Fibroblast of villous mesenchyme (primary cell): ENCODE measurements at places on chromosomes 5 and 9.

DNA sequence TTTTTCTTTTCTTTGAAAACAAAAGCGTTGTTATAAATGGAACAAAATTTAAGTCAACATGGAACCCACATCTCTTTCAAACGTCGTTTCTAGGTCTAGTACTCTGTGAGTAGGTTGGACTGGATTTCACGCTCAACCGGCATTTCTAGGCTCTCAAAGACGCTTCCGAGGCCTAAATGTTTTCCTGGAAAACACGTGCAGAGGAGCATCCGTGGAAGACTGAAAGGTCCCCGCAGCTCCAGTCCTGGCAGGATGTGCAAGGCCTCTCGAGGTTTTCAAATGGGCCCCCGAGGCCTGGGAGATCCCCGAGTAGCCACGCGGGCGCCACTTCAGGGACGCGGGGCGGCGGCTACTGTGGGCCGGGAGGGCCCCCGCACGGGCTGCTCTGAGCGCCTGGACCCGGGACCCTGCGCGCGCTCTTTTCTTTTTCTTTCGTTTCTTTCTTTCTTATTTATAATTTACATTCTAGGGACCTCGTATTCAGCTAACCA lies 4.2 kb upstream of the IRX2 start:
- DNase-seq = no peak

DNA sequence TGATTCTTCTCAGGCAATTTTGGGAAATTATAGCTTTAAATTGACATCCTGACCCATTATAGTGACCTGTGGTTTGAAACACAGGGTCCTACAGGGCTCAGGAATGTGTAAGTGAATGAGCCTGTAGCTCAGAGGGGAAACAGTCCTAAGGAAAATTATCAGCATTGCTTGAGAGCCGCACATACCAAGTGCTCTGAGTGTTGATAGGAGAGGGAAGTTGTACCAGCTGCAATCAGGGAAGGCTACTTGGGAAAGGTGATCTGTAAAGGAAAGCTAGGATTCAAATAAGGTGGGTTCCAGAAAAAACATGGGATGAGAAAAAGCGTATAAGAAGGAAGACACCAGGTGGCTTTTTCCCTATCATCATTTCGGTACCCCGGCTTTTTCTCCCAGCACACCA lies 4.4 kb upstream of the SLC25A51 start:
- no peak for DNase-seq

DNA sequence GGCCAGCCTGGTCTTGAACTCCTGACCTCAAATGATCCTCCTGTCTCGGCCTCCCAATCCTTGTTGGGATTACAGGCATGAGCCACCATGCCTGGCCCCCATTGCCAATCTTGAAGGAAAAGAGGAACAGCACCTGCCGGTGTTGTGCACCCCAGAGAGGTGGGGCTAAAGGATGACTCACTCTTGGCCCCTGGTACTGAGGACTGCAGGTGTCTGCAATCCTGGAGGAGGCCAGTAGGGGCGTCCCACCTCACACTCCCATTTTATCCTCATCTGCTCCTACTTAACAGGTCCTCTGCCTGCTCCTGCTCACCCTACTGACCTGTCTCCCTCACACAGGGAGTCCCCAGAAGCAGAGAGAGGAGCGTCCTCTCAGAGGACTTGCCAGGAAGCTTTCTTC lies 390.4 kb downstream of the ARHGEF28 start:
- no peak for DNase-seq

GRCh38 chr9:107737987-107738743 lies 248.6 kb upstream of the KLF4 start:
- peak; percentile 94 for DNase-seq

- DNase-seq = no peak
Measured at GRCh38 chr5:121758615-121759014, 93.1 kb upstream of the FTMT start.

DNA sequence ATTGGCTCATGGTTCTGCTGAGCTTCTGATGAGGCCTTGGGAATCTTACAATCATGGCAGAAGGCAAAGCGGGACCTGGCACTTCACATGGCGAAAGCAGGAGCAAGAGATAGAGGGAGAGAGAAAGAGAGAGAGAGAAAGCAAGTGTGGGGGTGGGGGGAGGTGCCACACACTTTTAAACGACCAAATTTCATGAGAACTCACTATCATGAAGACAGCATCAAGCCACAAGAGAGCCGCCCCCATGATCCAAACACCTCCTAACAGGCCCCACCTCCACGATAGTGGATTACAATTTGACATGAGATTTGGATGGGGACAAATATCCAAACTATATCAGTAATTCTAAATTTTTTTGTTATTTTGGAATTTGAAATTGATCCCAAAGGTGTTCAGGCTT lies 553.9 kb downstream of the PRR16 start:
- no peak for DNase-seq

GRCh38 chr5:44454002-44454401 lies 64.8 kb upstream of the FGF10 start:
- DNase-seq = no peak

GRCh38 chr5:57902095-57902494 lies 419.5 kb upstream of the ACTBL2 start:
- DNase-seq = peak; percentile 37

GRCh38 chr5:112412346-112412745 lies 6.7 kb downstream of the EPB41L4A start:
- no peak for DNase-seq

GRCh38 chr5:17400724-17401469 lies 97.1 kb upstream of the TAF11L2 start:
- no peak for DNase-seq

DNA sequence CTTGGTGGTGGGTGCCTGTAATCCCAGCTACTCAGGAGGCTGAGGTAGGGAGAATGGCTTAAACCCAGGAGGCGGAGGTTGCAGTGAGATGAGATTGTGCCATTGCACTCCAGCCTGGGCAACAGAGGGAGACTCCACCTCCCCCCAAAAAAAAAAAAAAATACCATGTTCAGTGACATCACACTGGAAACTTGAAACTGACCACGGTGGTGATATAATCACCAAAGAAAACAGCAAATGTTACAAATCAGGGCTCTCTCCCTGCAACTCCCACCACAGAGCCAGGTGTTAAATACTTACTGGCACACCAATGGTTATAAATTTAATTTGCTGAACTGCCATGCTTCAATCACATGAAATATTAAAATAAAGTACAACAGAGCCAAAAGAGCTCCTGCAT lies 81.4 kb downstream of the ZNF608 start:
- DNase-seq = no peak

GRCh38 chr5:170993476-170993875 lies 131.7 kb downstream of the RANBP17 start:
- DNase-seq = no peak

DNA sequence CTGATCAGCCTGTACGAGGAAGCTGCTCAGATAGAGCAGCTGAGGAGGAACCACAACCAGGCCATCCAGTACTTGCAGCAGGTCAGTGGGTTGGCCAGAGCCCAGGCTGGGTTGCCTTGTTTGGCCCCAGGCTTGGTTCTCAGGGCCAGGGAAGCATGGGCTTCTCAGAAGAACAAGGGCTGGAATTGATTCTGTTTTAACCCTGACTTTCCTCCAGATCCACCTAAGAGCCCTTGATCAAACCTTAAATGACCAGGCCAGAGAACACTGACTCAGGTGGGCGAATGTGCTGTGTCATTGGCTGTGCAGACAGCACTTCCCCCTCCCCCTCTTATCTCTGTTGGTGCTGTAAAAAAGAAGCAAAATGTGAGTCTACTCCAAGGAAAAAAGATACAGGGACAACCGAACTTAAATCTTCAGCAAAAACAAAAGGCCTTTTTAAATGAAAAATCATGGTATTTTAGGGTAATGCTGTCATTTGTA lies 28.1 kb downstream of the TTC23L start:
- DNase-seq = no peak

GRCh38 chr5:126097876-126098275 lies 325.3 kb upstream of the GRAMD2B start:
- DNase-seq = no peak

GRCh38 chr9:78871086-78871451 lies 574.1 kb downstream of the PSAT1 start:
- DNase-seq = no peak

GRCh38 chr5:14161825-14162556 lies 18.8 kb downstream of the TRIO start:
- peak; percentile 48 for DNase-seq

DNA sequence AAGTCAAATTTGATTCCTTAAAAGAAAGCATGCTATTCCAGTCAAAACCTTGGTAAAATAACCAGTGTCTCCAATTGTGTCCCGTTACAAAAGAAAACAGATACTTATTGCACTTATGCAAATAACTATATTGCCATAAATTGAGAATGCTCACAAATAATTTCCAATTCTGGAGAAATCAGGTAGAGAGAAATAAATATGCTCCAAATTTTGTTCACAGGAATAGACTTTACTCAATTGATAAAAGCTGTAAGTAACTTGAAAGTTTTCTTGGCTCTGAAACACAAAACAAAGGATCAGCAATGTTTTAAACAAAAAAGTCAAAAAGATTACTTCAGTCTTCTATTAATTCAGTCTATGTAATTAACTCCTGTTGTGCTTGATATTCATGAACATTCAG lies 7.8 kb upstream of the DTWD2 start:
- DNase-seq = no peak

DNA sequence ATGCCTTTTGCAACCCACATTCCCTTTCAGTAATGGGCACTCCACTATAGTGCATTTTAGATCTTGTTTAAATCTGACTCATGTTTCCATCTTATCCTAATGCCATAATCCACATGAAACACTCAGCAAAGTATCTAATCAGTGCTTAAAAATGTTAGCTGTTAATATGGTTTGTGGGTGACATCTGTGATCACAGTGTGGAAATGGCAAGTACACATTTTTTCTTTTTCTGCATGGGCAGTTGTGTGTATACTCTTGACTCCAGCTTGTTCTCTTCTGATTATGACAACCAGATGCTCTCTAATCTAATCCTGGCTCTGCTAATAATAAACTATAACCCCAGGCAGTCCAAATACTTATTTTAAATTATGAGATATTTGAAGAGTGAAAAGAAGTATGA lies 103.3 kb downstream of the EDIL3 start:
- no peak for DNase-seq

DNA sequence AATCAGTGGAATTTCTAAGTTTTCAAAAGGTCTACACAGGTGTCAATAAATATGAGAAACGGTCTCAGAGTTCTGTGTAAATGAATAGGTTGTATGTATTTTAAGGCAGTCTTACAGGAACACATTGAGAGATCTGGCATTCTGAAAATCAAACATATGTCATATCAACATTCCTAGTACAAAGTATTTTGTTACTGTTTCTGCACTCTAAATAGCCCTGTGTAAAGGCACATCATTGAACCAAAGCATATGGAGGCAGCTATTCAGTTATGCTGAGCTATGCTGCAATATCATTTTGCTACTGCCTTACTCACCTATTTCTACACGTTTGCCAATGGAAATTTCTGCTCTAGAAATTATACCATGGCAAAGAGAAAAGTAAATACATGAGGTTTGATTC lies 379.1 kb downstream of the KIAA0825 start:
- no peak for DNase-seq

GRCh38 chr5:138468966-138469539 lies 3.8 kb downstream of the EGR1 start:
- peak; percentile 87 for DNase-seq

DNA sequence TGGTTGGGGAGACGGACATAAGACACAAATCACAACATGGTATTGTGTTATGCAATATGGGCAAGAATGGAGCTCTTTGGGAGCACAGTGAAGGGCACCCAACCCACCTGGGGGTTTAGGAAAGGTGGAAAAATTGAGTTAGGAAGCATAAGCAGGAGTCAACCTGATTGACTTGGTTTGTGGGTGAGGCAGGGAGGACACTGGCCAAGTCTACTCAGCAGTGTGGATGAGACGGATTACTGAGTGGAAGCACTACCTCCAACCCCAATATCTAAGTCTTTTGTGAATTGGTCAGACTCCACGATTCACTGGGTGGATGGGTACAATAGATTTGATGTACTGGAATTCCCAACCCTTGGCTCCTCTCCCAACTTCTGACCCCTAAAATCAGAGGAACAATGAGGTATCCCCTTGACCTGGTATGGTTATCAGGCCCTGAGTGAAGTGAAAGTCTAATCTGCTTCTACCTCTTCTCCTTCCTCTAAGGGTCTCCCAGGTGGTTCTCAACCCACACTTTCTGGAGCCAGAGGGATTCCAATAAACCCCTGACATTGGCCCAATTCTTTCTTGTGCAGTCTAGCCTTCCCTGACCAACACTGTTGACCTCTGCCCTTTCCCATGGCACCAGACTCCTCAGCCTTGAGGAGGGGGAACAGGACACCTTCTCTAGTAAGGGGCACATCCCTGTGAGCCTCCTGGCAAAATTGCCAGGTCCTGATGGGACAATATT lies 5.2 kb downstream of the EGR1 start:
- no peak for DNase-seq

DNA sequence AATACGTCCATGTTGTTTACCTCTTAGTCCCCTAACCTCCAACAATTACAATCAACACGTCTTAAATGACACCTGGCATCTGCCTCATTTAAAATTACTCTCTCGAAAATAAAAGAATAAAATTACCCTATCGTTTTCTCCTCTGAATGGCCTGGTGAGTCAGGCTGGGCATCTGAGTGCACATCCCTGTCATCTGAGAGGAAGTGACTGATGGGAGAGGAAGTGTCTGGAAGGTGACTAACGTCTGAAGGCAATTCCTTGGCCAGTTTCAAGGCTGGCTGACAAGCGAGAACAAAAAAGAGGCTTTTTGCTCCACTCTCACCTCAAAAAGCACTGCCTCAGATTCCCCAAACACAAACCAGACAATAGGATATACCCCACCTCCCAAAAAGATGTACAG lies 57.7 kb downstream of the MAPKAP1 start:
- DNase-seq = peak; percentile 57

DNA sequence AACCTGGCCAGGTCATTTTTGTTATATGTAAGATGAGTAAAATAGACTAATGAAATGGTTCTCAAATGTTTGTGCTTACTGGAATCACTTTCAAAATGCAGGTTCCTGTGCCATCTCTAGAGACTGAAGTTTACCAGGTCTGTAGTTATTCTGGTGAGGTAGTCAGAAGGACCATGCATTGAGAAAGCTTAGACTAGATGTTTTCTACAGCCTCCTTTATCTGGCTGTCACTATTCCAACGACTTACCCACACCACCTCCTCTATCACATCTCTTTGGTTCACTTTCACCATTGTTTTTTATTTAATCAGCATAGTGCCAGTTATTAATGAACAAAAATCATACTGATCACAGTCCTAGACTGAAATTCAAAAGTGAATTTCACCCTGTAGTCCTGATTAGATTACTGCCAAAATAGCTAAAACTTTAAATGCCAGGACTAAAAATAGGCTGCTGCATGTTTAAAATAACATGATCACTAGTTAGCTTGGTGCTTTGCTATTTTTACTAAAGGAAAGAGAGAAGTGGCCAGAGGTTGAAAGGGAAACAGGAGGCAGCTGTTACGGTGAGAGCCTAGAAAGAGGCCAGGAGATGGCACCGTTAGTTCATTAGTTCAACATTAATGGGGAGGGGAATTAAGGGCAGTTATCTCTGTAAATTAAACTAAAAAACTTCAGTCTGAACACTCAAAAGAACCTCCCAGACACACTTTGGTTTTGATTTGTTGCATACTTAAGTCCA lies 13.9 kb upstream of the FNIP1 start:
- peak; percentile 21 for DNase-seq

- DNase-seq = peak; percentile 83
Measured at GRCh38 chr5:115634343-115635132, 8.7 kb upstream of the TMED7 start.
